ENCODE measurements at places on chromosomes 7 and 10.

DNA sequence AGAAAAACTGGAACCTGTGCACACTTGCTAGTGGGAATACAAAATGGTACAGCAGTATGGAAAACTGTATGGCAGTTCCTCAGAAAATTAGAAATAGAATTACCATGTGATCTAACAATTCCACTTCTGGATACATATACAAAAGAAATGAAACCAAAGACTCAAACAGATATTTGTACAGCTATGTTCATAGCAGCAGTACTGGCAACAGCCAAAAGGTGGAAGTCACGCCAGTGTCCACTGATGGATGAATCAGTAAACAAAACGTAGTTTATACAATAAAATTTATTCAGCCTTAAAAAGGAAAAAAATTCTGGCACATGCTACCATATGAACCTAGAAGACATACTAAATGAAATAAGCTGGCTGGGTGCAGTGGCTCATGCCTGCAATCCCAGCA lies 23.0 kb downstream of the IDE start:
- DNase-seq: no peak

DNA sequence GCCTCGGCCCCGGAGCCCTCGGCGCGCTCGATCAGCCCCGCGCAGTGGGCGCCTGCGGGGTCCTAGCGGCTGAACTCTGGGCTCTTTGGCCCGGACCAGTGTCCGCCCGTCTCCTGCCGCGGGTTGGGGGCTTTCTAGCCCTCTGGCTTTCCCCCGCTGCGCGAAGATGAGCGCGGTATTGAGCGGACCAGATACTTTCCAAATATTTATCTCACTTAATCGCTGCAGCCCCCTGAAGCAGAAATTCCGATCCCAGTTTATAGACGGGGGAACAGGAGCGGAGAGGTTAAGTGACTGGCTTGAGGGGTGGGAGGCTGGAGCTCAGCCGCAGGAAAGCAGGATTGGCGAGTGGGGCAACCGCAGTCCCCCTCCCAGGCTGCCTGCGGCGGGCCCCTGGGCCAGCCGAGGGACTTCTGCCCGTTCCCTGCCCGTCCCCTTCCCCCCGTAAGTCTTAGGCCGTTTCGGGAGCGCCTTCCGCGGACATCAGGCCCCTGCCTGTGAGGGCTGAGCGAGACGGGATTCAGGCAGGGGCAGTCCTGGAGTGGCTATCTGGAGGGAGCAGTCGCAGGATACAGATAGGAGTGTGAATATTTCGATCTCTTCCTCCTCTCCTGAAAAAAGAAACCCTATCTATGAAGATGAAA lies 565 bp downstream of the STRIP2 start:
- no peak for DNase-seq

DNA sequence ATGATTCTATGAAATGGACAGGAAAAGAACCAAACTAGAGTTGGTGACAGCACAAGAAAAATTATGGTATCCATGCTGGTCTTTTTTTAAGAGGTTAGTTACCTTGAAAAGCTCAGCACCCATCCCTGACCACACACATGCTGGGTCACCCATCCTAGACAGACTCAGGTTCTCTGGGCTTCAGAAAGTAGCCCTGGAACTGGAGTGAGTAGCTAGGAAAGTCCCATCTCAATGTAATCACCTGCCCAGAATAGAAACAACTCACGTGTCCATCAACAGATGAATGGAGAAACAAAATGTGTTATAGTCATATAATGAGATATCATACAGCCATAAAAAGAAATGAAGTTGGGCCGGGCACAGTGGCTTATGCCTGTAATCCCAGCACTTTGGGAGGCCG lies 37.0 kb downstream of the GSDME start:
- DNase-seq: no peak

- DNase-seq: no peak
These were observed 51.8 kb upstream of the ANK3 start for GRCh38 chr10:60441515-60441914.

- no peak for DNase-seq
These were observed 17.2 kb upstream of the CROT start for GRCh38 chr7:87328281-87328680.

Data from Panc1 (cell line).